Fibroblast of skin of right biceps (primary cell): ENCODE measurements at places on chromosomes 6 and 20.
A peak's percentile ranks its signal among the peaks of the same experiment; 100 is the strongest.

DNA sequence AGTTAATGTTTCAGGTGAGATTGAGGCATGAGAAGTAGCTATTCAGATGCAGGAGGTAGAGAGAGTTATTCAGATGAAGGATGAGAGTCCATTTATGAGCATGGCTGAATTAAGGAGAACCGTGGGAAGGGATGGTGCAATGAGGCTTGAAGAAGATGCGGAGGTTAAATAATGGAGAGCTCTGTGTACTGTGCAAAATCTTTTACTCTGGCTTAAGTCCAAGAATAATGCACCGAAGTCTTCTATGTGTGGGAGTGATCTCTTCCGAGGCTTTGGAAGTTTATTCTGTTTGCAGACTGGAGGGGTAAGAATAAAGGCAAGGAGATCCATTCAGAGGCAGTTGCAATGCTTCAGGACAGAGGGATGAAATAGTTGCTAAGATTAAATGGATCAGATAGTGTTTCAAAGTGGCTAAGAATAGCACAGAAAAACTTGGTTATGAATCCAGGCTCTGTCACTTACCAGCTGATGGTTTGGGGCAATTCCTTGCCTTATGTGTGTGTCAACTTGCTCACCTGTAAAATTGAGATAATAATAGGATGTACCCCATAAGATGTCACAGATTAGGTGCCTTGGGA, 467.1 kb downstream of the HDGFL1 start:
- no peak for DNase-seq

DNA sequence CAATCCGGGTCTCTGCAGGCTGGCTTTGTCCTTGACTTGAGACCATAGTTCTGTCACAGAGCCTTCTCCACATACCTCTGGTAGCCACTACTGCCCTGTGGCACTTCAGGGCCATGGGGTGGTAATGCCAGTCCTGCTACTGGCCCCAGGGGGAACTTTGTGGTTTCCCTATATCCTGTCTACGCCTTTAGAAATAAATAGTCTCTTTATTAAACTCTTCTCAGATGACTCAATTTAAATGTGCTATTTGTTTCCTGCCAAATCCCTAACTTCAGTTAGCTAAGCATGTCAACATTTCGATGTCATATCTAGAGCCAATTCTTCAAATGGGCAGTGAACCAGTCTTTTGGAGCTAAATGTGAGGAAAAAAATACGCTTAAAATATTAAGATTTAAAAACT, 60.1 kb downstream of the SEL1L2 start:
- DNase-seq: peak; percentile 10

- DNase-seq: no peak
These were observed 38.8 kb downstream of the ISM1 start for GRCh38 chr20:13259921-13260320.

- peak; percentile 78 for DNase-seq
These were observed 9.3 kb upstream of the TXNDC5 start for GRCh38 chr6:7919871-7920270.

- peak; percentile 23 for DNase-seq
These were observed 4.6 kb downstream of the FOXQ1 start for GRCh38 chr6:1316489-1316971.

DNA sequence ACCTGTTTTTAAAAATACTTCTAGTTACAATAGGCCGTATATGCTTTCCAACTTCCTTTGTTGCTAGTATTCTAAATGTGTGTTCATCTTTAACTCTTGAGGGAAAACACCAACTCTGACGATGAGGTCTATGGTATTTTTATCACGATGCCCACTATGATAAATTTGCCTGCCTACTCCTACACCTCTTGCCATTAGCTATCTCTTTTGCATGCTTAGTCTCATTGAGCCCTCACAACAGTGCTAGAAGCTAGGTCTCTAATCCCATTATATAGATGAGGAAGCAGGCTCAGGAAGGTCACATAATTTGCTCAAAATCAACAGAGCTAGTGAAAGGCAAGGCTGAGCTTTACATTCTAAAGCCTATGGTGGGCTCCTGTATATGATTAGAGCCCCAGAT, 13.2 kb downstream of the AAR2 start:
- no peak for DNase-seq

- no peak for DNase-seq
These were observed 420.5 kb downstream of the MAFB start for GRCh38 chr20:40268321-40269075.
